ENCODE measurements at places on chromosomes 13 and 19.

DNA sequence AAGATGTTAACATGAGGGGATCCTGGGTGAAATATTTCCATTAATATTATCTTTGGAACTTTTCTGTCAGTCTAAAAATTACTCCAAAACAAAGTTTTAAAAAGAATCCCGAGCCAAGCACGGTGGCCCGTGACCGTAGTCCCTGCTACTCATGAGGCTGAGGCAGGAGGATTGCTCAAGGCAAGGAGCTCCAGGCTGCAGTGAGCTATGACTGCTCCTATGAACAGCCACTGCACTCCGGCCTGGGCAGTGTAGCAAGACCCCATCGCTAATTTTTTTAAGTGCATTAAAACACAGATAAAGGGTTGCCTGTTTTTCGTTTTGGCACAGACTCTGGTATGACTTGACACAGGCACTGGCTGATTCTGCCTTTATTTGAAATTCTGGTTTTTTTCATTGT is 6.9 kb downstream of the GP6 start:
- DNase-seq = no peak

DNA sequence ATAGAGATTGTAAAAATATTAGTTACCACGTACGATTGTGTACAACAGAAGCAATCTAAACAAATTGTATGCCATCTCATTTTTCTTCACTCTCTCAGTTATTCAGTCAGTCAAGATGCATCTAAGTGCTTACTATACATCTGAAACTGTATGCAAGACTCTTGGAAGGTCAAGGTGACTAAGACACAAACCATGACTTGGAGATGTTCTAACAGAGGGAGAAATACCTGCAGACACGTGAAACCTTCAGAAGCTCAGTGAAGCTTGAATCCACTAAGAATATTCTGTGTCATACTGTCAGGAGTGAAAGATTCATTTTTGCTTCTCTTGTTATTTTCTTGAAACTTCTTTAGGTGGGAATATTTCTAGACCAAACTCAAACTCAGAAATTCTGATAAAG is 365.4 kb downstream of the ITGBL1 start:
- DNase-seq = no peak

DNA sequence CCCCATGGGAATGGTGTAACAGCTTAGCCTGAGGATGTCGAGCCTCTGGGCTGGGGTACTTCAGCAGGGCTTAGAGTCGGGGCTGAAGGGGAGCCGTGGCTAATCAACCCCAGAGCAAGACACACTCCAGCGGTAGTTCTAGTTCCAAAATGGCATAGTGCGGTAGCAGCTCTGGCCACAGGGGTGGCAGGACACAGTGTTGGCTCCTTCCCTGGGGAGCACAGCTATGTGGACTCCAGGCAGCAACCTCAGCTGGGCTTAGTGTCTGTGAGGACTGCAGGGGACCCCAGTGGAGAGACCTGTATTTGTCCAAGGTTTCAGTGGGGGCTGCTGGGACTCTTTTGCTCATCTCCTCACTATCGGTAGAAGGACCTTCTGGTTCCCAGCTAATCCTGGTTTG is 70.8 kb upstream of the PCDH20 start:
- DNase-seq = no peak

DNA sequence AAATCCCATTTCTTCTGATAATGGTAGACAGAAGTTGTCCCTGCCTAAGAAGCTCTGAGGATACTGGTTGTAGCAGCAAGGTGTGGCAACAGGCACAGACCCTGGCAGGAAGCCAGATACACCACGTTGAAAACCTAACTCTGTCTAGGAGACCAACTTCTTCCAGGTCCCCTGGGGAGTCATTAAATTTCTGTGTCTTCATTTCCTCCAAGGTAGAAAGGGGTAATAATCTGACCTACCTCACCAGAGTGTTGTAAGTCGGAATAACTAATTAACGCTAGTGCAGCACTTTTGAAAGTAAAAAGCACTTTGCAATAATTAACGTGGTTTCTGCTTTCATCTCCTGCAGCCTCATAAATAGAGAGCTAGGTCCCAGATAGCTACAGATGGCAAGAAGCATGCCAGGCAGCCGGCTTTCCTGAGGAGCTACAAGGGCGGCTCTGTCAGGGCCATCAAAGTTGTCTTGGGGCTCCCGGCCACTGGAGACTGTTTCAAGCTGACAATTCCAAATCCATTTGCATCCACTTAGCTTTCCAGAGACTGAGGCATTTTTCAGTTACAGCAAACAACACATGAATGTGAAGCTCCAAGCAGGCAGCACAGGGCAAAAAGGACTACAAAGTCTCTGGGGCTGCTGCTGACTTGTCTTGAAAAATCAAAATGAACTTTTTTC is 176.2 kb downstream of the FOXO1 start:
- DNase-seq = peak; percentile 11

- no peak for DNase-seq
Observed at GRCh38 chr13:95411428-95412040, 110.3 kb upstream of the ABCC4 start.

DNA sequence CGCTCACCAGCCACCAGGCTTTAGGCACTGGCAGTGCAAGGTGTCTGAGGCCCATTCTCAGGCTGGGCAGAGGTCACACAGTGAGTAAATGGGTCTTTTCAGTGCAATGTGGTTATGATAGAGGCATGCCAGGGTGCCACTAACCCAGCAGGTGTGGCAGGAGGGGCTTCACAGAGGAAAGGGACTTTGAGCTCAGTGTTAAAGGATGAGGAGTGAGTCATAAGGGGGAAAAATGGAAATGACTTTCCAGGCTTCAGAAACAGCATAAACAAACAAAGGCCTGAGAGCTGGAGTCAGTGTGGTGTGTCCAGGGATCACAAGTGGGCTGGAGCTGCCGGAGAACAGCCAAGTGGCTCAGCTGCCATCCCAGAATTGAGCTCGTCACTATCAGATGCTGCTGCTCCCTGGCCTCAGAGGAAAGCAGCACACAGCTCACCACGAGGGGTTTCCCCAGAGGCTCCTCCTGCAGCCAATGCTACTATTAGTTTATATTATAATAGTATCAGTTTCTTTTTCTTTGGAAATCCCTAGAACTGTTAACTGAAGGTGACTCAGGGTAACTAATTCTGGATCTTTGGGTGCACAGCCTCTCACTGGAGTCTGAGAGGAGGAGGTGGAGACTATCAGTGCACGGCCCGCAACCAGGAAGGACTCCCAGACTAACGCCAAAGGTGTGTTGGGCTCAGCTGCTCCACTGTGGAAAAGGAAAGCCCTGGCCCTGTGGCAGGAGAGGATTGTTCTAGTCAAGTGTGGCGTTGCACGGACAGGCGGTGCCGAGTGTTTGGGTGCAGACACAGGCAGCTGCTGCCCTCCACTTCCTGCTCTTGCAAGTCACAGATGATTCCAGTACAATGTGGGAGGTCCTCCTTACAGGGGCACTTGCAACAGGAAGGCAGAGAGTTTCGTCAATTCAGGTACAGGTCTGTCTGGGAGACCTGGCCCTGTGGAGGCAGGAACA is 39.5 kb downstream of the DHRS12 start:
- peak; percentile 45 for DNase-seq

- DNase-seq = no peak
Observed at GRCh38 chr13:48485432-48485831, 47.4 kb downstream of the RCBTB2 start.

DNA sequence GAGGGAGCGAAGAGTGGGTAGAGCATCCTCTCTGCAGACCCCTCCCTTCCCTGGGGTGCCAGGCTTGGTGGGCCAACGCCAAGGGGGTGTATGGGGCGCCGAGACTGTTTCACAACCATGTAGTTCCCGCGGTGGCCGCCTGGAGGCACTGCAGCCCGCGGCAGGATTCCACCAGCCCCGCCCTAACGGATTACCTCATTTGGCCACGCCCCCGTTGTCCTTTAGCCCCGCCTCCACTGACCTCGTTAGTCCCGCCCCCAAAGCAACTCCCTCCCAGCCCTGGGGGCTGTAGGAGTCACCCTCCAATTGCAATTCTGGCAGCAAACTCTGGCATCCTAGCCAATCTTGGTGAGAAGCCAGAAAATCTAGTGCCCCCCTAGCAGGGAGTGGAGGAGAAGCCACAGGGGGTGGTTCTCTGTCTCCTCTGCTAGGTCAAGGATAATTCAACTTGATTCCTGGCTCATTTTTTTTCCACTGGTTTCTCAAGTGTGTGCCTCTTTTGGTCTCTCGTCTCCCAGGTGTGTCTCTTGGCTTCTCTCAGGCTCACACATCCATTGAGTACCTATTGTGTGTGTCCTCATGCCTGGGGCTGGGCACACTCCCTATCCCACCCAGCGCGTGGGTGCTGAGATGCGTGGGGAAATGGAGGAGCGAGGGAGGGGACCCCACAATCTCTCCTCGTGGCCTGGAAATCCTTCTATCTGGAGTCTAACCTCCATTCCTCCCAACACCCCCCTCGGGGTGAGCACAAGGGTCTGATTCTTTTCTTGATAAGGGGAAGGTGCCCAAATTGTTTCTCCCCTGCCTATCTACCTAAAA is 2.0 kb downstream of the OLFM2 start:
- DNase-seq = peak; percentile 58

- DNase-seq = no peak
Observed at GRCh38 chr19:29449371-29449770, 76.4 kb upstream of the VSTM2B start.

GRCh38 chr13:19713186-19713965 is 69.4 kb downstream of the PSPC1 start:
- DNase-seq = no peak

- DNase-seq = no peak
Observed at GRCh38 chr19:47284324-47284899, 9.7 kb downstream of the INAFM1 start.

- no peak for DNase-seq
Observed at GRCh38 chr13:42384265-42384664, 112.3 kb downstream of the AKAP11 start.

DNA sequence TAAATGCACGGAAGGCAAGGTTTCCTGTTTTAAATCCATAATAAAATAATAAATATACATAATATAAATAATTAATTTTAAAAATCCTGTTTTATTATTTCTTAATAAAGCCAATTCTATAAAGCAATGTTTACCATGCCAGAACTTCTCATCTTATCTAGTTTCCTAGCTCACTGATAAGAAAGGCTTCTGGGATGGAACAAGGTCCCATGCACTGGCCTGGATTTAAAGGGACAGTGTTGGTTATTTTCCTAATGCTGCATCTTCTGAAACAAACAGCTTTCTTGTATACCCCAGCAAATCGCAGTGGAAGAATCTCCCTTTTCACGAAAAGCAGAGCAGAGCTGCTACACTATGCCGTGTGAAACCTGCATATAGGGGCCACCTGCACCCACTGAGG is 68.8 kb downstream of the LNX2 start:
- no peak for DNase-seq

DNA sequence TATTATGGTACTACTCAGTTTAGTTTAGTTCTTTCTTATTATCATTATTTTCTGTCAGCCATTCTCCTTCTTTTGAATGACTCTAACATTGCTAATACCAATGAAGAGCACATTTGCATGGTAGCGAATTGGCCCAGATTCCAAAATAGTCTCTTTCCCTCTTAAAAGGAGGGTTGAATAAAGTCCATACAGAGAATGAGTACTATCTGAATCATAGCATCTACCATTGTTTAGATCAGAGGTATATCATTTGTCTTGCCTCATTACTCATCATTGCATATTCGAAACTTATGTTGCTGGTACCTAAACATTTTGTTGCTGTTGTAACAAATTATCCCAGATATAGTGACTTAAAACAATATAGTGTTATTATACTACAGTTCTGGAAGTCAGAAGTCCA is 1235.3 kb upstream of the ATXN8OS start:
- no peak for DNase-seq

GRCh38 chr13:51323824-51324511 is 15.5 kb upstream of the SERPINE3 start:
- no peak for DNase-seq

- DNase-seq = no peak
Observed at GRCh38 chr13:111393221-111393790, 72.9 kb downstream of the TEX29 start.

GRCh38 chr19:5987077-5987818 is 9.3 kb upstream of the RANBP3 start:
- peak; percentile 45 for DNase-seq

DNA sequence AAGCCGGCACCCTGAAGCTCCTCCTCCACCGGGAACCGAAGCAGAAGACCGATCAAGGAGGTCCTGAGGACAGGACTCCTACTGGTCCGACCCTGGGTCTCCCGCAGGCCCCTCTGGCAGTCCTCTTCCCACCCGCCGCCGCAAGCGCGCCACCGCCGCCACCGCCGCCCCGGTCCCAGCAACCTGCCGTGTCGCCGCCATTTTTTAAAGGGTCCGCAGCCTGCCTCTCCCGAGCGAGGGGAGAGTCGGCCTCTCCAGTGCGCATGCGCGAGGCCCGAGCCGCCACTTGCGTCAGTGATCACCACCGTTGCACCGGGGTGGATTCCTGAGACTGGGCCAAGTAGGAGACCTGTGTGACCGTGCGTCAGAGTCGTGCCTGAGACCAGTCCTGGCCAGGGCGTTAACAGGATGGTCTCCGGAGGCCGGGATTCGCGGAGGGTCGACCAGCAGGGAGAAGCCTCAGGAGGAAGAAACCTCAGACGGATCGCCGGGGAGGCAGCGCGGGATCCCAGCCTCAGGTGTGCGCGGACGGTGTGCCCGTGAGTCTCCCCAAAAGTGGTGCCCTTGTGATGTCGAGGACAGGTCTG is 51.6 kb downstream of the ZNF146 start:
- DNase-seq = no peak

DNA sequence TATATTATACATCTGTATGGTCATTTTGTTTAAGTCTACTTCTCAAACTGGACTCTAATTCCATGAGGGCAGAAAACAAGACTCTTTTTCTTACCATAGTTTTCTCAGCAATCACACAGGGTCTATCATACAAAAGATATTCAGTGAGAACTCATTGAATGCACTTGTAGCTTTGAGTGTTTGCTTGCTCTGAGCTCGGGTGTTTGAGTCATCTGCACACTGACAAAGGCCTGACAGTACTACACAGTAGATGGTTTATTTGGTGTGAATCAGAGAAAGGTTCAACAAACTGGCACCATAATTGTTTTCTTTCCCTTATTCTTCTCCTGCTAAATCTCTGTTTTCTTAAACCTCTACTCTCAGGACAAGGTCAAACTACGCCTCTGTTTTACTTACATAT is 586.4 kb downstream of the LMO7 start:
- DNase-seq = no peak

DNA sequence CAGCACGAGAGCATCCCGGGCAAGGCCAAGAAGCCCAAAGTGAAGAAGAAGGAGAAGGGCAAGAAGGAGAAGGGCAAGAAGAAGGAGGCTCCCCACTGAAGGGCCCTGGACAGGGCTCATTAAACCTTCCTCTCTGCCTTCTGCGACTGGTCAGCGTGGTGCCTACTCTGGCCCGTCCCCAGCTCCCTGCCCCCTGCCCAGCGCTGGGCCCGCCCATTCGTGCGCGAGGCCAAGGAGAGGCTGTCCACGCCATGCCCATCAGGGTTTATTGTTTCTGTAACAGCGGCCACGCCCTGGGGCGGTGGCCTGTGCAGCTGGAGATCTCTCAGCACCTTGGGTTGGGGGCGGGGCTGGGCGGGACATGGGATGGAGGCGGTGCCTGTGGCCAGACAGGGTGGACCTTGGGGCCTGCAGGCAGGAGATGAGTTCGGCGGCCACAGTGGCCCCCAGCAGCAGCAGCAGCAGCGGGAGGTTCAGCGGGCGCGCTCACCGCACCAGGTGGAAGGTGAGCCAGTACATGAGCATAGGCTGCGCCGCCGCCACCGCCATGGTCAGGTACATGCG is 897 bp downstream of the C19orf33 start:
- DNase-seq = no peak
